Stimulated activated CD4-positive, alpha-beta T cell treated with anti-CD3 and anti-CD28 coated beads, Interleukin-1b, Interleukin-23, amount 100 ng/mL, for 4 hours (primary cell): ENCODE measurements at places on chromosomes 1 and 21.

DNA sequence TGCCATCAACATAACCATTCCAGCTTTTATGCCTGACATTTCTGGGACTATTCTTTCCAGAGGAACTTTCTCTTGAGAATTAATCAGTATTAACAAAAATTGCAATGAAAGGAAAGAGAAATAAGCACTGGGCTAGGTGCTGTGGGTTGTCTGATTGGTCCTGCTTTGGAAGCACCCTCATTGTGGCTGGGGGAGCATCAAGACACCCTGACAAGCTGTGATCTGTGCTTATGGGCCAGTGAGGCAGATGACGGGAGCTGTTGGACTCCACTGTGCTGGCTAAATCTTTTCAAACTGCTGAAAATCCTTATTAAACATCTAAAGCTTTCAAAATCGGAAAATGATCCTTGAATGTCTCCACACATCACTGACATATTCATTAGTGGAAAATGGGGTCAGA is 20.0 kb downstream of the UBASH3A start:
- DNase-seq: no peak

- peak; percentile 46 for DNase-seq
These were observed 447 bp downstream of the RUNX3 start for GRCh38 chr1:24929398-24930259.

GRCh38 chr1:157773493-157774350 is 3.2 kb downstream of the FCRL2 start:
- no peak for DNase-seq

GRCh38 chr1:176559878-176560277 is 96.9 kb downstream of the PAPPA2 start:
- DNase-seq: no peak

DNA sequence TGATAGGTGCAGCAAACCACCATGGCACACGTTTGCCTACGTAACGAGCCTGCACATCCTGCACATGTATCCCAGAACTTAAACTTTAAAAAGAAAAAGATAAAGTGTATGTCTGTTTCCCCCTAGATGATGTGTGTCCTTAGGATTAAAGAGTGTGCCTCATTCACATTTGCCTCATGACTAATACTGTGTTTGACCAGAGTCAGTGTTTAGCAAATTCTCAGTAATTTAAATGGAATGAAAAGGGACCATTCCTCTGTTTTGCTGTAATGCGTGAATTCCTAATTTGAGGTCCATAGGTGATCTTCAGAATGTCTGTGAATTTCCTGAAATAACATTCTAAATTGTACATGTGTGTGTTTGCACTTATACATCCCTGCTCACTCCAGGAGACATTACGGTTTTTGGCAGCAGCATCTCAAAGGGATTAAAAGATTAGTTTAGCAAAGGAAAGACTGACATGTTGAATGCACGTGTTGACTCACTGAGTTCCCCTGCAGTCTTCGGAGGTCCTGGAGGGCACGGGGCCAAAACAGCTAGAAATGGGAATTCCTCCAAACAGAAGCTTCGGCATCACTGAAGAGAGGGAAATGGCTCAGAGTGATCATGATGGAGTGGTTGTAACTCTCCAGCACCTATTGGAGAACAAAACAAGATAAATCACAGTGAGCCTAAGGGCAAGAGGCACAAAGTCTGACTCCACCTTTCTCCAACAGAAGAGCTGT is 19.1 kb upstream of the SLC35F3 start:
- no peak for DNase-seq

GRCh38 chr1:17611991-17612390 is 72.5 kb downstream of the ARHGEF10L start:
- no peak for DNase-seq

GRCh38 chr1:241778117-241778516 is 69.9 kb upstream of the EXO1 start:
- DNase-seq: no peak

- no peak for DNase-seq
These were observed 138.8 kb upstream of the CTTNBP2NL start for GRCh38 chr1:112257043-112257835.

DNA sequence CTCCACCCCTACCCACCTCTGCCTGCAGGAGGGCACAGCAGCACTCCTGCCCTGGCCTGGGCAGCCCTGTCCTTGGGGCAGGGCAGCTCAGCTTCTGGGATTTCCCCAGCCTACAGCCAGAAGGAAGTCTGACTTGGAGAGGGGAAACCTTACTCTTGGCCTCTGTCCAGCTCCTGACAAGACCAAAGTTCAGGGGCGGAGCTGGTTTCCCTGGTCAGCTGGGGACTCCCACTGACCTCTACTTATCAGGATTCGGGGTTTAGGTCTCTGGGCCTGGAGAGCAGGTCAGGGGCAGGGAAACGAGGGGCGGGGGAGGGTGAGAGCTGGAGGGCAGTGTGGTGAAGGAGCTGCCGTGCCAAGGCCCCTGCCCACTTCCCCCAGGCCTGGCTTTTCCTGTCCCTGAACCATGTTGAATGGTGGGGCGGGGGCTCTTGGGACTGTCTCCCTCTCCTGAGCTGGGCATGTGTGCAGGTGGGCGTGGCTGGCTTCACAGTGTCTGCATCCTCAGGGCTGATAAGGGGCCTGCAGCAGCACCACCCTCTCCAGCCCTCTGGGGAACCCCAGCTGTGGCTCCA is 16.8 kb upstream of the ETV3 start:
- DNase-seq: no peak

DNA sequence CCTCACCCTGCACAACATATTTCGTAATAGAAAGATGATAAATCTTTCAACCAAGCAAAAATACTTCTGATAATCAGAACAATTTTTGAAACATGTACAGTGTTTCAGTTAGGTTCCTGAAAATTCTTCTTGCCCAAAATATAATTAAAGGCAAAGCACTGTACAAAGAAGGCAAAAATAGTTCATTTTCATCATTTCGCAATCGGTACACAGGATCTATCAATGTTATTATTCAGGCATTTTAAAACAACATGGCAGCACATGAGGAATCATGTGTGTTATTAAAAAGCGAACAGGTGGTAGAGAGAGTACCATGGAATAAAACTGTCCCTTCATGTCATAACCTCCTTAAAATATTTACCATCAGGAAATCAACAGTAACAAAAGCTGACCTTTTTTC is 356.9 kb downstream of the DPYD start:
- no peak for DNase-seq

GRCh38 chr1:172529304-172529703 is 3.6 kb upstream of the SUCO start:
- no peak for DNase-seq

DNA sequence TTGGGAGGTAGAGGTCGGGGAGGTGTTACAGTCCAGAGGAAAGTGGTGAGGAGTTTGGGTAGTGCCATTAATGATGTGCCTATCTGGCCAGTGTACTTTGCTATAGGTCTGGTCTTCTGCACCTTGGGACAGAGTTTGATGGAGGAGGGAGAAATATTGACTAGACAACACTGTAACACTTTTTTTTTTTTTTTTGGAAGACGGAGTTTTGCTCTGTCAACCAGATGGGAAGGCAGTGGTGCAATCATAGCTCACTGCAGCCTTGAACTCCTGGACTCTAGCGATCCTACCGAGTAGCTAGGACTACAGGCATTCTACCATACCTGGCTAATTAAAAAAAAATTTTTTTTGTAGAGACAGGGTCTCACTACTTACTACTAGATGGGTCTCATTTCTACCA is 1.9 kb downstream of the SCP2 start:
- DNase-seq: no peak

GRCh38 chr1:181416268-181416860 is 67.0 kb upstream of the CACNA1E start:
- DNase-seq: no peak

DNA sequence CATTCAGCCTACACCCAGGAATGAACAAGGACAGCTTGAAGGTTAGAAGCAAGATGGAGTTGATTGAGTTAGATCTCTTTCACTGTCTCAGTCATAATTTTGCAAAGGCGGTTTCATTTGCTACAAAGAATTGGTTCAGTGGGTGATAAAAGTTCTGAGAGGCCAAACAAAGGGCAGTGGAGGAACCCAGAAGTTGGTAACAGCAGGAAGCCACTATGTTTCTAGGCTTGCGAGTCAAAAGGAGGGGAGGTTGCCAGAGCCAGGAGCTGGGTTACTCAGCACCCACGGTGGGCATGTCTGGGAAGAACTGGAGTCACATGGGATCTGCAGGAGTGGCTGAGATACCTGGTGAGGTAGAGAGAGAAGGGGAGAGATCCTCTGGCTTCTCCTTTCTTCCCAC is 64.2 kb upstream of the MRPS6 start:
- DNase-seq: no peak

DNA sequence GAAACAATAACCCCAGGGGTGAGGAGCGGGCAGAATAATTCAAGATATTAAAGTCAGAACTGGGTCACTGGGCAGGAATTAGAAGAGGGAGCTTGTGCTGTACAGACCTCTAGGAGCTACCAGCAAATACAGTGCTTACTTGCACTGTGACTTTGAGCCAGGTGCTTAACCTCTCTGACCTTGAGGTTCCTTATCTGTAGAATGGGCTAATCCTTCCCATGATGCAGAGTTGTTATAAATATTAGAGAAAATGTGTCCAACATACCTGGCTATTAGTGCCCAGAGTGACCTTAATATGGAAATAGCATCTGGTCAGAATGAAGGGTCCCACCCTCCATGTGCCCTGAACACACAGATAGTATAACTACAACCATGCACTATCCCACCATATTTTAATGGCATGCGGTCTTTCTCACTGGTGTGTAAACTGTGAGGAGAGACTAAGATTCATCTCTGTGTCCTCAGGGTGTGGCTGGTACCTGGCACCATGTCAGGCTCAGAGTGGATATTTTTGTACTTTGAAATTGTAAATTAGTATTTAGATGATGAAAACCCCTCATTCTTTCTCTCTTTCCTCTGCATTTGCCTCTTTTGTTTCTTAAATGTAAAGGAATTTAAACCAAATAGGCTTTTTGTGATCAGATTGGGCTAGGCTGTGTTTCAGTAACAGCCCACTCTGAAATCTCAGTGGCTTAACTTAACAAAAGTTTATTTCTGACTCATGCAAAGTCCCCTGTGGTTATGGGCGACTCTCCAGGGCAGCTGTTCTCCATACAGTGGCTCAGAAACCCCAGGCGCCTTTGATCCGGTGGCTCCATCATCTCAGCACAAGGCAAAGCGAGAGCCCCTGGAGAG is 60.0 kb upstream of the ROR1 start:
- DNase-seq: no peak

DNA sequence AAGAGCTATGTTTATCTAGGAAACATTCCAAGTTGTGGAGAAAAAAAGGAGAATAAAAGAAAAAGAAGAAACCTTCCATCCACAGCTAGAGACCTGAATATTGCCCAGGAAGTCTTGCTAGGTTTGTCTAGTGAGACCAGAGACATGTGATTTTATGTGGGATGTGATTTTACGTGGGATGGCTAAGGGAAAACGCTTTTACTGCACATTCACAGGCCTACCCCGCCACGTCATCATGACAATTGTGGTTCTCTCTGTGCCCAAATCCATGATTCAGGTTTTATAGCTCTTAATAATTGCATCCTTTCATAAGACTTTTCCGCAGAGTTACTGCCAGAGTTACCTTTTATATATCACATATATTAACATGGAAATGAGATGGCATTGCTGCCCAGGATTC is 86.4 kb upstream of the SSX2IP start:
- no peak for DNase-seq

GRCh38 chr1:159867664-159868026 is 5.2 kb upstream of the VSIG8 start:
- no peak for DNase-seq

DNA sequence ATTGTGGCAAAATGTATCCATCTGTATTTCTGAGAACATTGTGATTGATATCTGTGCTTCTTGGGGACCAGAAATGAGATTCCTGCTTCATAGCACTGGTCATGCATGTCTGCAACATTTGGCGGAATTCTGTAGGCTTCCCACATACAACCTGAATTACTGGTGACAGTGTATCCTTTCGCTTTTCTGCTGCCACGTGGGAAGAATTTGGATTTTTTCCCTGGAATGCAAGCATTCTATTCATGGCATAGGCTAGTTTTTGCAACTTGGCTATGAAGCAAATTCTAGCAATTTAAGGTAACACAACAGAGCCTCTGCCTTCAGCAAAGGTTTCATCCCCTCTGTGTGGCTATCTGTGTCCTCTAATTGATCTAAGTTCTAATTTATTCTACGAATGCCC is 85.9 kb downstream of the BCAR3 start:
- DNase-seq: no peak

DNA sequence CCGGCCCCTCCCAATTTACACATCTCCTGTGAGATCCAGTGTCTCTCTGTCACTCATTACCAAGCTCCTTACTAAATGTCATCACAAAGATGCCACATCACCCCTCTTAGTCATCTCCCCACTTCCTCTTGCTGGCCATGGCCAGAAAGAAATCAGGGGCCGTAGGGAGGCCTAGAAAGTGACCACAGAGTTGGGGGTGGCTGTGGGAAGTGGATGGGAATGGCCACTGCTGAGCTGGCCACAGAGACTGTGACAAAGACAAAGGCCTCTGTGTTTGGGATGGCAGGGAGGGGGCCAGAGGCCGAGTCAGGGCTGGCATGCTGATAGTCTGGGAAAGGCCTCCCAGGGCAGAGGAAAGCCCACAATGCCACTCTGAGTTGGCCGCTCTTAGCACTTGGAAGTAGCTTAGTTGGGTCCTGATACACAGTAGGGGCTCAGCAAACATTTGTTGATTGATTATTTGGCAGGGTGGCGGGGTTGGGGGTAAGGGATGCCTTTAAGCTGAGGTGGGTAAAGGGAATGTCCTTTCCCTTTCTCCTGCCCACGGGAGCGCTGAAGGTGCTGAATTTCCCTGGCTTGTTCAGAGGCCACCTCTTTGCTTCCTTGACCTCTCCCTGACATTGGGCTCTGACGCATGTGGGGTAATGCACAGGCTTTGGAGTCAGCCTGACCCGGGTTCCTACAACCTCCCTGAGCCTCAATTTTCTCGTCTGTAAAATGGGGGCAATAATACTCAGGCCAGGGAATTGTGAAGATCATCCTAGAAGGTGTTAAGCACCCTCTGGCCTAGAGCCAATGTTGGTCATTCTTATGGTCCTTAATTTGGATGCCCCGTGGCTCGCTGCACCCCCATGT is 13.2 kb downstream of the NAV1 start:
- DNase-seq: no peak

DNA sequence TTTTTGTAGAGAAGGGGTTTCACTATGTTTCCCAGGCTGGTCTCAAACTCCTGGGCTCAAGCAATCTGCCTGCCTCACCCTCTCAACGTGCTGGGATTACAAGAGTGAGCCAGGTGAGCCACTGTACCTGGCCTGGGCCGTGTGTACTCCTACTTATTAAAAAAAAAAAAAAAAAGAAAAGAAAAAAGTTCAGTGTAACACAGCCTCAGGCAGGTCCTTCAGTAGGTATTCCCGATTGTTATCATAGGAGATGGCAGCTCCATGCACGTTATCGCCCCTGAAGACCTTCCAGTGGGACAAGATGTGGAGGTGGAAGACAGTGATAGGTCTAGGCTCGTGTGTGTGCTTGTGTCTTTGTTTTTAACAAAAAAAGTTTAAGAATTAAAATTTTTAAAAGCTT is 3.3 kb downstream of the ECHDC2 start:
- no peak for DNase-seq
